ENCODE measurements at places on chromosomes 1 and 21. TPM values are rescaled to one million over a fixed set of nuclear protein-coding genes. Genes with fewer than 3 reads are reported as not detected.

HAO2 gene
- total RNA-seq, result not detected

BTF3L4 gene
- total RNA-seq, result 33.1 TPM

TNFRSF25 gene
- total RNA-seq, result 57.8 TPM

ZNF648 gene
- total RNA-seq, result not detected

TRIM67 gene
- total RNA-seq, result not detected

SPATA21 gene
- total RNA-seq, result not detected

TDRD5 gene
- not detected for total RNA-seq

Data from activated CD8-positive, alpha-beta T cell treated with anti-CD3 and anti-CD28 coated beads for 36 hours (primary cell).